NCI-H1092 treated with DMSO at 0.1 percent for 48 hours (cell line): ENCODE measurements at places on chromosomes 16 and 17.

- DNase-seq: no peak
These were observed 335.3 kb downstream of the SOX9 start for GRCh38 chr17:72456075-72456474.

- DNase-seq: no peak
These were observed 80.2 kb upstream of the TOB1 start for GRCh38 chr17:50946223-50946890.

GRCh38 chr16:19505600-19506303, 16.1 kb downstream of the GDE1 start:
- DNase-seq: peak; percentile 30

- no peak for DNase-seq
These were observed 709 bp upstream of the MRPL28 start for GRCh38 chr16:370979-371514.

DNA sequence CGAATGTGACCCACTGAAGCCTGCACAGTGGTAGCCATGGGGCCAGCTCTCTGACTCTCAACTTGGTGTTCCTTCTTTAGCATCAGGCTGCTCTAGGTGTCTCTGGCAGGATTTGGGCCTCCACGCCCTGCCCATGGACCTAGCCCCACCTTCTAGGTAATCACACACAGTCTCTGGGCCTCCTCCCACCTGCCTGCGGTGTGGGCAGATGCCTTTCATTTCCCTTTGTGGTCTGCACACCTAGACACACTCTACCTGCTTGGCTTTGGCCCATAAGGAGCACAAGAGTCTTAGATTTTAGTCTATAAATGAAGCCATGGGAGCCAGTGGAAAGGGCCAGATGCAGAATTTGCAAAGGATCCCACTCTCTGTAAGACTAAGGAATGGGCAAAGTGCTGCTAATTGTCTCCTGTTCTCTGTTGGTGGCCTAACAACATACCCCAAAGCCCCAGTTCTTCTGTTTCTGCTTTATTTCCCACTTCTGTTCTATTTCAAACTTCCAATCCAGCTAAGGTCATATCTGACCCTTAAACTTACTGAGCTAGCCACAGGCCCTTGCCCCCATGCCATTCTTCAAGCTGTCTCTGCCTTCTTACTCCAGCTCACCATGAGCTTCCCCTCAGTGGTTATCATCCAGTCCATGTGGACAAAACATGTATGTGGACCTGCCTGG, 7.2 kb upstream of the MFSD6L start:
- DNase-seq: no peak

GRCh38 chr17:39487946-39488345, 26.7 kb downstream of the CDK12 start:
- no peak for DNase-seq

DNA sequence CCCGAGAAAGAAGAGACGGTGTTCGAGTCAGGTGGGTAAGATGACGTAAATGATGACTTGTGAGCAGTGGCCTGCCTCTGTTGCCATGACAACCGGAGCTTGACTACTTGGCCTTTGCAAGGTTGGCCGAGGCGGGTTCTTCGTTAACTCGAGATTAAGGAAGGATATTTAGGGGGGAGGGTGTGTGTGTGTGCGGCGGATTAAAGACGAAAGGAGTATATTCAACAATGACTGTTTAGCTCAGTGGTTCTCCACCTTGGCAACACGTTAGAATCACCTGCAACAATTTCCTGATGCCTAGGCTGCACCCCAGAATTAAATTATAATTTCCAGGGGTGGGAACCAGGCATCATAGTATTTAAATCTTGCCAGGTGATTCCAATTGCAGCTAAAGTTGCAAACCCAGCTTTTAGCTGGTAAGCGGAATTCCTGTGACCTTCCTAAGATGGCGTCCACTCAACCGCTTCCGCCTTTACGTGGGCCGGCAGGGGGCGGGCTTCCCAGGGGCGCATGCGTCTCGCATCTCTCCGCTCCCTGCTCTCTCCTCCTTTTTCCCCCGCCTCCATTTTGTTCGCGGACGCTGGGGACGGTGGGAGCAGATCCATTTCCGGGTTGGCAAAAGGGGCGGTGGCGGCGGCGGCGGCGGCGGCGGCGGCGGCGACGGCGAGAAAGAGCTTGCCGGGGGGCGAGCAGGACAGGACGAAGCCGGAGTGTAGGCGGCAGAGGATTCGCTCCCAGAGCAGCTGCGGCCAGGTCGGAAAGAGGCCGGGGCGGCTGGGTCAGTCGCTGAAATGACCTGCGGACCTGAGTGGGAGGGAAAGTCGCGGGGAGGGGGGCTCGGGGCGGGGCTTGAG, at the start of gene WIPF2:
Gene WIPF2 (plus strand): TSS at position 565 of the 854 bp plus-strand sequence. CDS start 37,156 bp downstream, outside the sequence.
- DNase-seq: peak; percentile 98

- no peak for DNase-seq
These were observed 60.5 kb upstream of the MYOCD start for GRCh38 chr17:12605222-12605621.

- no peak for DNase-seq
These were observed 11.3 kb upstream of the TSPOAP1 start for GRCh38 chr17:58339755-58340404.

DNA sequence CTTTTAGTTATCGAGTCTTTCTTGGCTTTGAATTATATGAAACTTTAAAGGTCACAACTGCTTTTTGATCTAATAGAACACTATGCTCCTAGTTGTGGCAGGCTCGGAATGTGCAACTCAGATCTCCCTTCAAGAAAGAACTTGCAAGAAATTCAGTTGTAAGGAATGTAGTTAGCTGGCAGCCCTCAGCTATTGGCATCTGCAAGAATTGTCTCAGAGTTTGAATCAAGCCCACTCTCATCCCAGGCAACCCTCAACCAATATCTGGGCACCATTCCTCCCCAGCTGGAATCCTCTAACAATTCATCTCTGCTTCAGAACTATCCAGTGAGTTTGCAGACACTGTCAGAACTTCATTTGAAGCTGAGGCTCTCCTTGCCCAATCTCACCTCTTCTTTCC, 447.2 kb downstream of the KIF2B start:
- DNase-seq: no peak

DNA sequence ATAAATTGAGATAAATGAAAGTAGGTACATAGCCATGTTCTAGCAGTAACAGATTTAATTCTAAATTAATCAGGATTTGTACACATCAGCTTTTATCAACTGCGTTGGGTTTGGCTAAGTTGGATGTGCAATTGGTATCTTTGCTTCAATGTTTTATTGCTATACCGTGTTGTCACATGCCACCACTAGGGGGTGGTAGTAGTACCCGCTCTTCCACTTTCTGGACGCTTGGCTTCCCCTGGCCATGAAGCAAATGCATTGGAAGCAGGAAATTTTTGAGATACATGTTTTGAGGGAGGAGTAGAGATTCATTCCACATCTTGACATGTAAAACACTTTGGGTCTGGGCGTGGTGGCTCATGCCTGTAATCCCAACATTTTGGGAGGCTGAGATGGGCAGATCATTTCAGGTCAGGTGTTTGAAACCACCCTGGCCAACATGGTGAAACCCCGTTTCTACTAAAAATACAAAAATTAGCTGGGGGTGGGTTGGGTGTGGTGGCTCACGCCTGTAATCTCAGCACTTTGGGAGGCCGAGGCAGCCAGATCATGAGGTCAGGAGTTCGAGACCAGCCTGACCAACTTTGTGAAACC, 58.6 kb downstream of the EMP2 start:
- peak; percentile 47 for DNase-seq

DNA sequence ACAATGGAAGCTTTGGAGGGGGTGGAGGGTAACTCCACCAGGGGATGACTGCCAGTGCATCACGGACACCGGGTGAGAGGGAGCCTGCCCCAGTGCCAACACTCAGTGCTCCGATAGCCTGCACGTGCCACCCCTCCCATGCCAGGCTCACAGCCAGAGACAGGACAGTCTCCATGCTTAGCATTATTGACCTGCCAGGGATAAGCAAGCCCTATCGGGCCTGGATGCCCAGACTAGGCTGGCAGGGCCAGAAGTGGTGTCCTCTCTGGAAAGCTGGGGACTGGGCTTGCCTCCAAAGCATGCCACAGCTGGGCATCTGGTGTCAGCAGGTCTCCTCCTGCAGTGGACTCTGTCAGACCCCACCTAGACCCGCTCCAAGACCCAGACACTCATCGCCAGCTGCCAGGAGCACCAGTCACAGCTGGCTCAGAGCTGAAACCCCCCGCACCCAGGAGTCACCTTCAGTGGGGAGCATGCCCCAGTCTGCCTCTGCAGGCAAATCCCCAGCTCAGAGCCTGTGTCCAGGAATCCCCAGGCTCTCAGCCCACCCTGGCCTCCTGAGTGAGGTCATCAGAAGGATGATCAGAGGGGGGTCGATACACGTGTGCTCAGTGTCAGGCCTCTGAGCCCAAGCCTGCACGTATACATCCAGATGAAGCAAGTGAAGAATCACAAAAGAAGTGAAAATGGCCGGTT, 1.8 kb upstream of the RHBDF1 start:
- no peak for DNase-seq

GRCh38 chr16:87966064-87966645, 14.9 kb downstream of the BANP start:
- no peak for DNase-seq

DNA sequence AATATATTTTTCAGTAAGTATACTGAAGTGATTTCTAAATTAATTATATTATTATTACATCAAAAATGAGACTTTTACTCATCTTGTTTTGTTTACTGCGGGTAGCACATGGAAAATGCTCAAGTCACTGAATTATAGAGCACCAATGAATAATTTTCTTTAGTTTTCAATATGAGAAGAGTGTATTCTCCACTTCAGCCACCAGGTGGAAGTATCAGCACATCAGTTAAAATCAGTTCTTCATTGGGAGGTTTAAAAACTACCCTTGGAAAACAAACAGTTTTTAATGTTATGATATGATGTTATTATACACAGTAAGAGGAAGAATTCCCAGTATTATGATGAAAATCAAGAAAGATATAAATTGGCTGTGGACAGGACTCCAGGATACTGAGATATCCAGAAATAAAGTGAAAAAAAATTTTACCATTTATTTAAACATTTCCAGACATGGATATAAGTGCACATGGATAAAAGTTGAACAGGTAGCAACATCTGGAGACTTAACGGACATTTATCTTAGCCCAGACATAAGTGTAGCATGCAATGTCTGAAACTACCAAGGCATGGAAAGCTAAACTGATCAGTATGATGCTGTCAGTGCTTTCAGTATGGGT, 467.3 kb downstream of the KCNJ2 start:
- peak; percentile 62 for DNase-seq

GRCh38 chr16:56262148-56262547, 70.9 kb downstream of the GNAO1 start:
- no peak for DNase-seq

GRCh38 chr17:79993390-79994227, 42.1 kb downstream of the TBC1D16 start:
- DNase-seq: peak; percentile 63

- DNase-seq: no peak
These were observed 91.8 kb upstream of the TMEM132E start for GRCh38 chr17:34487626-34488025.

- no peak for DNase-seq
These were observed 61.4 kb downstream of the NFATC3 start for GRCh38 chr16:68146585-68146984.

- no peak for DNase-seq
These were observed 65.8 kb downstream of the CYTH1 start for GRCh38 chr17:78716292-78716691.

DNA sequence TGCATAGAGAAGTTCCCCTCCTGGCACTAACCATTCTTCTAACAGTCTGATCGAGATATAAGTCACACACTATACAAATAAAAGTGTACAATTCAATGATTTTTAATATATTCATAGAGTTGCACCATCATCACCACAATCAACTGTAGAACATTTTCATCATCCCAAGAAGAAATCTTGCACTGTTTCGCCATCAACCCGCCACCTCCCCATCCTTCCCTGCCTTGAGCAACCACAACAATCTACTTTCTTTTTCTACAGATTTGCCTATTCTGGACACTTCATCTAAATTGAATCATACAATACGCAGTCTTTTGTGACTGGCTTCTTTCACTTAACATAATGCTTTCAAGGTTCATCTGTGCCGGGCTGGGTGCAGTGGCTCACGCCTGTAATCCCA, 33.0 kb upstream of the GUCY2D start:
- DNase-seq: no peak

GRCh38 chr17:76997981-76998531, 129.9 kb downstream of the MGAT5B start:
- no peak for DNase-seq

- no peak for DNase-seq
These were observed 12.2 kb upstream of the MMD start for GRCh38 chr17:55433629-55434422.

GRCh38 chr17:60652454-60653247, 25.0 kb upstream of the BCAS3 start:
- no peak for DNase-seq

DNA sequence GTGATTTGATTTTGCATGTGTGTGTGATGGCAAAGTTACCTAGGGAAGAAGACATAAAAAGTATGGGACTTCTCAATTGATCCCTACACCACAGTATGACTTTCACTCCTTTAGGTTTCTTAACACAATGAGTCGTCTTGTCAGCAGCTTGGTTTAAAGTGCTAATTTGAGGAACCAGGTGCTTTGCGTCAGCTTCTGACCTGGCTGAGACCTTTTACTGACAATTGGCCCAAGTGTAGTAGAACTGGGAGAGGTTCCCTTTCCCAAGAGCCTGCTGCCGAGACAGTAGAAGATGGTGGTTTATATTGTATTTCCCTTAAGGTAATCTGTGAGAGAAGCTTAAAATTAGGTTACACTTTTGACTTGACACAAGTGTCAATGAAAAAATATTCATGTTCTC, 54.9 kb downstream of the LDHD start:
- DNase-seq: no peak

DNA sequence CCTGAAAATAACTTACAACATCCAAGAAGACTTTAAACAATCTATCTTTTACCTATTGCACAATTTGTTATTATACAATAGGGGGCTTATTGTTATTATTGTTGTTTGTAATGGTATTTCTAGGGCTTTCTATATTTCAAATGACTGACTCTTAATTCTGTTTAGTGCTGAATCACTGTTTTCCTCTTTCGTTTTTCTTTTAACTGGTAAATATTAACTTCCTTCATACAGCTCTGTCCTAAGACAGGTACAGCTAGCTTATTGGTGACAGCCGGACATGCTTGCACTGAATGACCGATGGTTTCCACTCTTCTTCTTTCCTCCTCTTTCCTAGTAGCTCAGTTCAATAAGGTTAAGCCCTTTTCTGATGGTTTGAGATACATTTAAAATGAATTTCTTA, 11.6 kb downstream of the KRTAP9-7 start:
- no peak for DNase-seq

DNA sequence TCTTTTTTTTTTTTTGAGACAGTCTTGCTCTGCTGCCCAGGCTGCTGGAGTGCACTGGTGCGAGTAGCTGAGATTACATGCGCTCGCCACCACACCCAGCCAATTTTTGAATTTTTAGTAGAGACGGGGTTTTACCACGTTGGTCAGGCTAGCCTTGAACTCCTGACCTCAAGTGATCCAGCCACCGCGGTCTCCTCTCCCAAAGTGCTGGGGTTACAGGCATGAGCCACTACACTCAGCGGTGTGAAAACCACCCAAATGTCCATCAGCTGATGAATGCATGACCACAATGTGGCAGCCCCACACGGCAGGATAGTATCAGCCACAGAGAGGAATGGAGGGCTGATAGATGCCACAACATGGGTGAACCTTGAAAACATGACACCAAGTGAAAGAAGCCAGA, 2.1 kb downstream of the P2RX5 start:
- no peak for DNase-seq
